Astrocyte of the hippocampus (primary cell): ENCODE measurements at places on chromosomes 1 and 21.
A peak's percentile ranks its signal among the peaks of the same experiment; 100 is the strongest.

DNA sequence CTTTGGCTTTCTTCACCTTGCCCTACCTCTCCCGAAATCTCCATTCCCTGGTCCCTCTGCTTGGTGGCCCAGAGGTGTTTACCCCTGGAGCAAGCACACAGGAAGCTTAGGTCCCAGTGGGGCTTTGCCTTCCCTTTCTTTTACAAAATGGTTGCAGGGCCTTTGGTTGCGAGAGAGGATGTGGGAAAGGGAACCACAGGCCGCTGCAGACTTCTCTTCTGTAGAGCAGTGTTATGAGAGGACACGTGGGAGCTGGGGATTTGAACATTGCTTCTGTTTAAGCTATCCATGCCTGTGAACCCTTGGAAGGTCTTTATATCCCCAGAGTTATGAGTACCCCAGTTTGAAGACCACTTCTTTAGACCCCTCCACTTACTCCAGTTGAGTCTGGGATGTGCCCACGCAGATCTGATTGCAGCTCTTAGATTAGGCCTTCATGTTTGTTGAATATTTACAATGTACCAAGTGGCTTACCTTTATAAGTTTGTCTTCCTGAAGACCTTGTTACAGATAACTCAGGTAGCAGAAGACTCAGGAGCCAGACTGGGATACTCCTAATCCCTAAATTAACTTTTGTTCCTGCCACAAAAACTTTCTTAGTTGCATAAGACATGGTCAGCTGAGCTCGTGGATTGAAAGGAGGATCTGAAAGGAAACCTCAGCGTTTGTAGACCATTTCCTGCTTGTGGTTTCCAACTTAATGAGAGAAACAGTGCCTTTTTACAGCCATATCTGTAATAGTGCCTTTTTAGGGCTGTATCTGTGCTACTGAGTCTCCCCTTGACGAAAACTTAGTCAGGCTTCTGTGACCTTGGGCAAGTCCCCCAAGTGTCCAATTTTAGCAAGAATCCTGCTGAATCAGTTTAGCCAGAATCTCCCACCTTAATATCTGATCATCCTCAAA is 21.9 kb upstream of the IVNS1ABP start:
- DNase-seq = peak; percentile 47

GRCh38 chr1:117567976-117568375 is 37.9 kb upstream of the TENT5C start:
- no peak for DNase-seq

- no peak for DNase-seq
These were observed 12.0 kb upstream of the HNRNPU start for GRCh38 chr1:244876228-244876910.

DNA sequence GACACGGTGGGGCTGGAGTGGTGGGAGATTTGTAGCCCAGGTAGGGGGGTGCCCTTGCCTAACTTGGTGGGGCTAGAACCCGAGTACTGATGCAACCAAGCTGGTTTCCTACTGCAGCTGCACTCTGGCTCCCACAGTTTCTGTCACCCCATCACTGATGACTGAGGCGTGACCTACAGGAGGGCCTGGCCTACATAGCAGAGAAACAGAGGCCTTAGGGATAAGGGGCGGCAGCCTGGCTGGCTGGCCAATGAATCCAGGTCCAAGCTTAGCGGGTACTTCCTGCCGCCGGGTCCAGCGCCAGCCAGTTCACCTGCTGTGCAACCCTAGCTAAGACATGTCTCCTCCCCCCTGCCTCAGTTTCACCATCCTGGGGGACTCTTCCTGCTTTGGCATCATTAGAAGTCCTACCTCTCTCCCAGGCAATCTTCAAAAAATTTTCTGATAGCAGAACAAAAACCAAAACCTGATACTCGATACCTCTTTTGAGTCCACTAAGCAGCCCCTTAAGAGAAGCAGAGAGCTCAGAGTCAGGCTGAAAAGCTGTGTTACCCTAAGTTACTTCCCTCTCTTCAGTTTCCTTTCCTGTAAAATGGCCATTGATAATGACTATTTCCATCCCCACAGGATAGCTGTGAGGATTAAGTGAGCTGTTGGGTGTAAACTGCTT is 27.3 kb upstream of the RNF19B start:
- DNase-seq = no peak

- DNase-seq = peak; percentile 79
These were observed 39.0 kb downstream of the DPT start for GRCh38 chr1:168689726-168690602.

DNA sequence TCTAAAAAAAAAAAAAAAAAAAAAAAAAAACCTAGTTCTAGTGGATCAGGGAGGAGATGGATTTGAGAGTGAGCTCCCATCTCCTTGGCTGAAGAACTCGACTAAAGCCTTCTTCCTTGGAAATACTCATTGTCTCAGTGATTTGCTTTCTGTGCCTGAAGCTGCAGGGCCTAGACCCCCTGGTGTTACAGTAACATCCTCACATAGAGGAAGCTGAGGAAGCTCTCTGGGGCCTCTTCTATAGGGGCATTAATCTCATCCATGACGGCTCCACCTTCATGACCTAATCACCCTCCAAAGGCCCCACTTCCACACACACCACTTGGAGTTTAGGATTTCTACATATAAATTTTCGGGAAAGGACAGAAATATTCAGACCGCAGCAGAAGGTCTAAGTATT is 95.9 kb upstream of the ETS2 start:
- DNase-seq = no peak

- peak; percentile 85 for DNase-seq
These were observed 105.1 kb upstream of the PDE4B start for GRCh38 chr1:65687428-65688214.
